Memory B cell (primary cell): ENCODE measurements at places on chromosomes 11 and 22.

GRCh38 chr22:49796596-49797270, 30.9 kb downstream of the BRD1 start:
- no peak for DNase-seq

- DNase-seq = no peak
These were observed 513.4 kb downstream of the TBC1D22A start for GRCh38 chr22:47275605-47276449.

DNA sequence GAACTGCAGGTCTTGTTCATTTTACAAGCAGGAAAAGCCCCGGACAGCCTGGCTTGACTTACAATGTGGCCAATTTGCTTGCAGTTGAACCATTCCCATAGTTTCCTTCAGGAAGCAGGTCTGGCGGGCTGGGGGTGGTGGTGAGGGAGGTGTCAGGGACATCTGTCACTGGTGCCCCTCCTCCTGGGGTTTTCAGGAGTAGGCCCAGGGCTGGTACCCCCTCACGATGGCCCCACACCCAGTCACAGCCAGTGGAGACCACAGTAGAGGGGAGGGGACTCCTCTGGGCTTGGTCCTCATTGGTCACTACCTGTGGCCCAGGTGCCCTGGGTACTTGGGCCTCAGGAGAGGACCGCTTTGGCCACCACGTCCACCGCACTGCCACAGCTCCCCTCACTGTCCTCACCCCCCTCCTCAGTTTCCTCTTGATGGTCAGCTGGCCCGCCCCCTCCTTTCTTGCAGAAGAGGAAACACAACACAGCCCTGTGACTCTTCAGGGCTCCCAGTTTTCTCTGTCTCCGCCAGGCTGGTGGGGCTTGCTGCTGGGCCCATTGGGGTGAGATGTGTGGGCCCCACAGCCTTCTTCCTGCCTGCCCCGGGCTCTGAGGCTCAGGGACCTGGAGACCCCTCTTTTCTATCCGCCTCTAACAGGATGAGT, 39.8 kb upstream of the SHISAL1 start:
- no peak for DNase-seq

- no peak for DNase-seq
These were observed 151.8 kb upstream of the NCAM1 start for GRCh38 chr11:112809429-112809828.

DNA sequence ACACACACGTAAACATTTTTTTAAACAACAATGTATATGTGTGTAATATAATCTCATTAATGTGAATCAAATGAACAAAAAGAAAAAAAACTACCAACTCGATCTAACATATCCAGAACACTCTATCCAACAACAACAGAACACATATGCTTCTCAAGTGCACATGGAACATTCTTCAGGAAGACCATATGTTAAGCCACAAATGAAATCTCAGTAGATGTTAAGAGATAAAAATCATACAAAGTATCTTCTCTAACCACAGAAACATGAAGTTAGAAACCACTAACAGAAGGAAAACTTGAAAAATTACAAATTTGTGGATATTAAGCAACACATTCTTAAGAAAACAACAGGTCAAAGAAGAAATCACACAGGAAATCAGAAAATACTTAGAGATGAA, 25.5 kb upstream of the TMEM45B start:
- DNase-seq = no peak

GRCh38 chr11:70407814-70408213, 9.5 kb downstream of the CTTN start:
- DNase-seq = no peak

GRCh38 chr22:49112661-49113626, 714.7 kb downstream of the BRD1 start:
- no peak for DNase-seq

GRCh38 chr22:44627521-44628139, 74.4 kb upstream of the PRR5 start:
- DNase-seq = no peak

DNA sequence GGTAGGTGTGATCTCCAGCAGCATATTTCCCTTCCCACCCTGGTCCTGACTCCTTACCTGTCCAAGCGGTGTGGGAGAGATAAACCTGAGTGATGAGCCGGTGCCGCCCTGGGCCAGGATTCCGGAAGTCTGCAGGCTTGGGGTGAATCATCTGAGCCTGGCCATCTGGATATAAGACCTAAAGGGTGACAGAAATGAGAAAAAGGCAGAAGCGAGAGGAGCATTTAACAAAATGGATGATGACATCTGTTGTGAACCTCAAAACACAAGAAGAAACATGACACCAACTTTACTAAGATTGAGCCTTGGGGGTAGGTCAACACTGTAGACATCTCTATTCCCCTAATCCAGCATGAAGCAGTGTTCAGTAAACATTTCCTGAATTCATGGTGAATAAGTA, 62.8 kb downstream of the AAMDC start:
- no peak for DNase-seq

- DNase-seq = no peak
These were observed 83.5 kb downstream of the SNX19 start for GRCh38 chr11:130832566-130833425.

- no peak for DNase-seq
These were observed 117.8 kb downstream of the APOL5 start for GRCh38 chr22:35835267-35835997.

DNA sequence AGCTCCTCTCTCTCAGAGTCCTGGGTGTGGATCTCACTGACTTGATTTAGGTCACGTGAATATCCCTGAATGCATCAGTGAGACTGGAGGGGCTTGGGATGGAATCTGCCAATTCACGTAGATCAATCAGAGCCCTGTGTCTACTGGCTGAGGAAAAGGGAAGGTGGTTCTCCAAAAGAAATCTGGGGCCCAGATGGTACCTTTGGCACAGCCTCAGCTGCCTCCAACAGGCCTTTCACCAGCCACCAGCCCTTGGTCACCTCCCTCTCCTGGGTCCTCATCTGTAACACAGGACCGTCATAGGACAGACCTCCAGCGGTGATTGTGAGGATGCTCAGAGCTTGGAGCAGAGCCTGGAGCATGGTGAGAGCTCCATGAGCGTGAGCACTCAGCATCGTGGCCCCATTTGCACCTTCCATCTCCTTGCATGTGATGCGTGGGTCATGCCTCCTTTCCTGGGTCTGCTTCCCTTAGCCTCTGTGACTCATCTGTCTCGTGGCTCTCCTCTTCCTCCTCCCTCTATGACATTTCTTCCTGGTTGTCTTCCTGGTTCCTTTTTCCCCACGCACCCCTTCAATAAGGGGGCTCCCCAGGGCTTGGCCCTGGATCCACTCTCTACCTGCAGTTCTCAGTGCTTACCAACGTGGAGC, 7.5 kb upstream of the MIEF1 start:
- no peak for DNase-seq

GRCh38 chr11:73752216-73752867, 8.5 kb downstream of the RAB6A start:
- DNase-seq = no peak

- DNase-seq = no peak
These were observed 15.6 kb upstream of the ARHGAP8 start for GRCh38 chr22:44736581-44737405.

DNA sequence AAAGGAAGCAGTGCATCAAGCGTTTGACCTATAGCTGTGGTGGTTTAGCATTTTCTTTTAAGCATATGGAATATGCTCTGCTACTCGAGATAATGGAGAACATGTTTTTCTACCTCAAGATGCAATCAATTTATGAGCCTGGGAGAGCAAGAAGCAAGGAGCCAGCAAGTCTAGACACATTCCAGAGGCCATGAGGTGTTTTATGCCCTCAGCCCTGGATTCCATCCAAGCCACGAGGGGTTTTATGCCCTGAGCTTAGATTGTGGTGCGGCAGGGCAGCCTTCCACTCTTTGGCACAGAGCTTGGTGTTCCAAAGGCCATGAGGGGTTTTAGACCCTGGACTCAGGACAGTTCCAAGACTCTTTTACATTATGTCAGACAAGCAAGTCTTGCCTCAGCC, 11.7 kb upstream of the DNAJB13 start:
- DNase-seq = no peak

- no peak for DNase-seq
These were observed 107.2 kb downstream of the RCN1 start for GRCh38 chr11:32198053-32198452.

DNA sequence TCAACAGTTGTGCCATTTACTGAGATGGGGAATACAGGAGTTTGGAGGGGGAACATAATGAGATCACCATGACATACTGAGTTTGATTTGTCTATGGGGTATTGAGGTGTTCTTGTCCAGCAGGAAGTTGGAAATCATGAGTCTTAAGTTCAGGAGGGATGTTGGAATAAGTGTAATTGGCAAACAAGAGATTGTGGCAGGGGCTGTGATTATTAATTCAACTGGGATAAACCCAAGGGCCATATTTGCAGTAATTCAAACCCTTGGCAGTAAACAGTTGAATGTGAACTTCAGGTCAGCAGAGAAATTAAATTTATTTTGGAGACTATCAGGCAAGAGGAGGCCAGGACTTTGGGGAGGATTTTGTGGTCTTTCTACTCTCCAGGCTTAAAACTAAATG, 33.4 kb downstream of the ADM start:
- no peak for DNase-seq

DNA sequence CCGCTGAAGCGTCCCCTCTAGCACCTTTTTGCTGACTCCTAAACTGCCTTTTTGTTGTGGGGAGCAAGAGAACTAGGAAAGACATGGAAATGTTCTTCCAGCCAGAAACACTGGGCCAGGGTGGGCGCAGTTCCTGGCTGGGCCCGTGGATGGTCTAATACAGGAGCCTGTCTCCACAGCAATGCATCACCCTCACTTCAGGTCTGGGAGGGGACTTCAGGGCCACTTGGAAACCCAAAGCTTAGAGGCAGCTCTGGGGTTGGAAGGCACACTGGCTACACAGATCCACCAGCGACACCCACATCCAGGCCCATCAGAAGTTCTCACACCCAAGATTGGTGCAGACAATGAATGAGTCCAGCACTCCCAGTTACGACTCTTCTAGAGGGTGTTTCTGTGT, 120.3 kb downstream of the ETS1 start:
- DNase-seq = no peak

DNA sequence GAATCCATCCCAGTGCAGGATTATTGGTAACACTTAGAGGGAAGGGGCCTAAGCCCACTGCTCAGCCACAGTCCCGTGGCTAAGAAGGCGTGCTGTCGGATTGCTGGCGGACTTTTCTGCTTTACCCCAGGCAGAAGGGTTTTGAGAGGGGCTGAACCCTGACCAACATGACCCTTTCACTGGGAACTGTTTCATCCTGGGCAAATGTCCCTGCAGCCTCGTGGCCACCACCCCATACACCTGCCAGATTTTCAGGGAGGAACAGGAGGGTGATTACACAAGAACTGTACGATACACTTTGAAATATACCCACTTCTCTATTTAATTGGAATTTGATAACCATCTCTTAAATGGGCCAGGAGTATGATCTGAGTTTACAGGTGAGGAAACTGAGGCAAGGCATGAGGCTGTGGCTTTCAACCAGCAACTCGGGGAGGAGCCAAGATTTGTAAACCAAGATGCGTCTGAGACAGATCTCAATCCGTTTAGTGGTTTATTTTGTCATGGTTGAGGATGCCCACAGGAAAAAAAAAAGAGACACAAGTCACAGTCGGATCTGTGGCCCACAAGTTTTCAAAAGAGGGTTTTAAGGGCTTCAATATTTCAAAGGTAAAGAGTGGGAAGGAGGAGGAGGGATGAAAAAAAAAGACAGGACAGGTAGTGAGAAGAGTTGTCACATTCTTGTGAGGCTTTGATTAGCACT, 6.1 kb upstream of the APOL3 start:
- no peak for DNase-seq

DNA sequence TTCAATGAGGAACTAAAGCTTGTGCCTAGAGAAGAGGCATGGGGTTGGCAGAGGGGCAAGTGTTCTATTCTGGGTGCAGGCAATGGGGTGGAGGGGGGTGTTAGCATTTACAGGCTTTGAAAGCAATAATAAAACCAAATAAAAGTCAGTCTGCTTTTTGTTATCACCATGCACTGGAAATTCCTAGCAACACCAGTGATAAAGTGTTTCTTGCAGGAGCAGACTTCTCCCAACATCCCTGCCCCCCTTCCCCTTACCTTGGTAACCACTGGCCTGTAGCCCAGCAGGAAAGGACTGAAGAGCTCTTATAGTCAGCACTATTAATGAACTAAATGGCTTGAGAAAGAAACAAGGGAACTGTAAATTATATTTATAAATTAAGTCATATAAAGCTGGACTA, 65.2 kb upstream of the SESN3 start:
- no peak for DNase-seq

- DNase-seq = no peak
These were observed 437.4 kb downstream of the MIAT start for GRCh38 chr22:27094633-27095308.

GRCh38 chr11:104784684-104785460, 113.4 kb downstream of the CASP12 start:
- DNase-seq = no peak

DNA sequence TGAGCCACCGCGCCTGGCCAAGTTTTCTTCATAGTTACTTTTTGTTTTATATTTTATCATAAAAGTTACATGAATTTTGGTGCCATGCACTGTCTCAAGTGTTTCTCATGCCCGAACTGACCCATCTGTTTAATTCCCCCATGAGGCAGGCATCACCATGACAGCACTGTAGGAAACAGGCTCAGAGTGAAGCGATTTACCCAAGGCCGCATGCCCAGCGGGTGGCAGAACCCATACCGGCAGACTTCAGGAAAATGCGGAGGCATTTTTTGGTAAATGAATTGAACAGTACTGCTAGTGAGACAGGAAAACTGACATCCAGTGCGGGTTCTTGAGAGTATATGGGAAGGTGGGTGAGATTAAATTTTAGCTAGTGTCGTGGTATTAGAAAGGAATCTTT, 19.0 kb downstream of the CECR2 start:
- DNase-seq = no peak

DNA sequence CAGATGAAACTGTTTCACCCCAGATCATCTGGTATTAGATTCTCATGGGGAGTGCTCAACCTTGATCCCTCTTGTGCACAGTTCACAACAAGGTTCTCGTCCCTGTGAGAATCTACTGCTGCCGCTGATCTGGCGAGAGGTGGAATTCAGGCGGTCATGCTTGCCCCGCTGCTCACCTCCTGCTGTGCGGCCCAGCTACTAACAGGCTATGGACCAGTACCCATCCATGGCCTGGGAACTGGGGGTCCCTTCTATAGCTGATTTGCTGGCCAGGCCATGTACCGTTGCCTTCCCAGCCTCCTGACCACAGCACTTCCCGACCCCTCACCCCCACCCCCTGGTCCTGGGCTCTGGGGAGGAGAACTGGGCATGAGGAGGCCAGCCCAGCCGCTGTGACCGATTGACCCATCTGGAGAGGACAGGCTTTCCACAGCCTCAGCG, 2.6 kb downstream of the PHLDA2 start:
- no peak for DNase-seq

DNA sequence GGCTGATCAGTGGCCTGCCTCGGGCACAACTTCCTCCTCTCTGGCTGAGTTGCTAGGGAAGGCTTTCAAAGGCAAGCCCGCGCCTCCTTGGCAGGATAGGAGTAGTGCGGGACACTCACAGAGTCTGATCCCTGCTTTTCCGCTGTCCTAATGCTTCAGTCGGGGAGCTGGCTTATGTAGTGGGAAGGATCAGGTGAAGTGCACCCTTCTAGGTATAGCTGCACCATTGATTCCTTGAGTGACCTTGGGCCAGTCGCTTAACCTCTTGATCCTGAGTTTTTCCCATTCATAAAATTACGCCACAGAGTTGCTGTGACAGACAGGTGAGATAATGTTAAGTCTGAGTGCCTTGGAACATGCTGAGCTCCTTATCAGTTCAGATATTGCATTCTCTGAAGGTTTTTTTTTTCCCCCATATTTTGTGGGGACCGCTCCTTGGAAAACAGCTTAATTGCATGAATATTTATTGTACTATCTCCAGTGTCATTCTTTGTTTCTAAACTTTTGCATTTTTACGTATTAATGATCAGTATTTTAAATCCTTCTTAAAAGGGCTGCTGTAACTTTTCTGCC, 961 bp downstream of the IPO7 start:
- DNase-seq = no peak
